ENCODE measurements at places on chromosomes 12 and 14.

- DNase-seq: no peak
These were observed 196.6 kb downstream of the PCNX1 start for GRCh38 chr14:71103662-71104484.

DNA sequence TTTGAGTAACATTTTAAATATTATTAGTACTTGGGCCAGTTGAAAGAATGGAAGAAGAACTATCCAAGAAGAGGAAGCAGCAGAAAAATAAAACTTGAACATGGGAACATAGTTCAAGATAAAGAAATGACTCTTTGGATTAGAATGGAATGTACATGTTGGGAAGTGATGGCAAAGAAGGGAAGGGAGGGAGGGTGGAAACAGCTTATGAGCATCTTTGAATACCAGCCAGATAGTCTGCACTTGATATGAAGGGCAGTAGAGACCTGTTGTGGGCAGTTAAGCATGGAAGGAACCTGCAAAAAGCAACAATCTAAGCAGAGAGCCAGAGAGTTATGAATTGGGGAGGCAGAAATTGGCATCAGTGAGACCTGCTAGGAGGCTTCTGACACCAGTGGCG lies 10.0 kb upstream of the IL22 start:
- DNase-seq: no peak

DNA sequence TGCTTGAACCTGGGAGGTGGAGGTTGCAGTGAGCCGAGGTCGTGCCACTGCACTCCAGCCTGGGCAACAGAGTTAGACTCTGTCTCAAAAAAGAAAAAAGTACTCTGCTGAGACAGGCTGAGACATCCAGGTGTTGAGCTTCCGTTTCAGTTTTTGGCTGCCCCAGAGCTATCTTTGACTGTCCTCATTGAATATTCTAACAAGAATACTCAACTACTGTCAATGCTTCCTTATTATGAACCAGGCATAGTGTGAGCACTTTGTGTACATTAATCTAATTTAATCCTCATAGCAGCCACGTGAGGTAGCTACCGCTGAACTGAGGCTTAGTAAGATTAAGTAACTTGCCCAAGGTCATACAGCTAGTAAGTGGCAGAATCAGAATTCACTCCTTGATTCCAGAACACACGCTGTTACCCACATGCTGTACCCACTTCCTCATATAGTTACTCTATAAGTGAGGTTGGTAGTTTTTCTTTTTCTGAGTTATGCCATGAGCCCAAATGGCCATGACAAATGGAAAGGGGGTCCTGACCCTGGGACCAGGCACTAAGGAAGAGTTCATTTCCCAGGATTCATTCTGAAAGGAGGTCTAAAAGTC lies 11.3 kb downstream of the ALDH1L2 start:
- DNase-seq: no peak

DNA sequence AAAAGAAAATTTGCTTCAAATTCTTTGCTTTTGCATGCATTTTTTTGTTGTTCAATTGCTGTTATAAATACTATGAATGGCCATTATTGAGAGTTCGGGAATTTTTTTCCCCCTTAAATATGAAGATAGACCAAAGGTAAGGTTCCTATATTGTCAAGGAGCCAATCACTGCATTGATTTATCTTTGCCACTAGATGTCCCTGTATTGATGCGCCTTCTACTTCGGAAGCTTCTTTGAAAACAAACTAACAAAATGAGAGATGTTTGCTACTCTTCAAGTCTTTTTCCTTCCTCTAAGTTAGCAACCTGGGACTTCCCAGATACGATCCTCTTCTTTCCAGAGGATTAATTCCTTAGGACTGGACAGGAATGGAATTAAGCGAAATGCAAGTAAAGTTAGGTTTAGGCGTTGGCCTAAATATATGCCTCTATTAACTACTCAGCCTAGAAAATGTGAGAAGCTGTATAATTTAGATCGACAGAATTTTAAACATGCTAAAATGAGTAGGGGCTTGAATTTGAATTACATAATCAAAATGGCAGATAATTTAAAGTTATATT lies 318.1 kb downstream of the AEBP2 start:
- DNase-seq: no peak

GRCh38 chr12:12683725-12684124 lies 12.3 kb downstream of the GPR19 start:
- DNase-seq: no peak

DNA sequence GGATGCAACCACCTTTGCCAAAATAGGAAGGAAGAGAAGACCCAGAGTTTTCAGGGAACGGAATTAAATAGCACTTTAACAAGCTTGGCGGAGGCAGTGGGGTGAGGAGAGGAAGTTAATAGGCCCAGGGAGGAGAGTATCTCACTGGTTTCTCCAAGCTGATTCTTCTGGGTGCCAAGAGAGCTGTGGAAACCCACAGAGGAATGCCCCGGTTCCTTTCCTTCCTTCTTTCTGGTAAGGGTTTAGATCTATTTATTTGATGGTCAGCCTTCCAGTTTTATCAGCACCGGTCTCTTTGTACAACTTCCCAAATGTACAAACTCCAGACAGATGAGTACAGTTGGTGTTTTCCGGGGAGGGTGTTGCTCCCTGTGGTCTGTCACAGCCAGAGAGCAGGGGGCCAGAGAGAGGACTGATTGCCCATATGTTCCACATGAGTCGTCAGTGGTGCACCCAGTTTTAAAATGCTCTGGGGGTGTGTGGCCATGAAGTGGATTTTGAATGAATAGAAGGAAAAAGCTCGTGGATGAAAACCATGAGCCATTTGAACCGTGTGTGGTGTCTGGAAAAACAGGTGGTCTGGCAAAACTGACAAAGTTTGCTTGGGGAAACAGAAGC lies 26.6 kb downstream of the PRKCH start:
- no peak for DNase-seq

DNA sequence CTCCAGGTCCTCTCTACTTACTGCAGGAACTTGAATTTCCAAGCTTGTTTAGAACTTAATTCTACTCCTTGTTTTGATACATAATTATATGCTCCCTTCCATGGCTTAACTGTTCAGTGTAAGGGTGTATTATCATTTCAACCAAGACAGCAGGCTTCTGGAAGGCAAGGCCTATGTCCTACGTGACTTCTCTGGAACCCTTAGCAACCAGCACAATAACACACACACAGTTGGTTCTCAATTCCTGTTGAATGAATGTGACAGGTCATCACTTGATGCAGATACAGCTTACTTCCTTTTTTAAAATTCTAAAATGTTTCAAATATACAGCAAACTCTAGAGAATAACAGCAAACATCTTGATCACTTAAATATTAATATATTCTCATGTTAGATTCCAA lies 77.7 kb upstream of the COCH start:
- DNase-seq: no peak

DNA sequence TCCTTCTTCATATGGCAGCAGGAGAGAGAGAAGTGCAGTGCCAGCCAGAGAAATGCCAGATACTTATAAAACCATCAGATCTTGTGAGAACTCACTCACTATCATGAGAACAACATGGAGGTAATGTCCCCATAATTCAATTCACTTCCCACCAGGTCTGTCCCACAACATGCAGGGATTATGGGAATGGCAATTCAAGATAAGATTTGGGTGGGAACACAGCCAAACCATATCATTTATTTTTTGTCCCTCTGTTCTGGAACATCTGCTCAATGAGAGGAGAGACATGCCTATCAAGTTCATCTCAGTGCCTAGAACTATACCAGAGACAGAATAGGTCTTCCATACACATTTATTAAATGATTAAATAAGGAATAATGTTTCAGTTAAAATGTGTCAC lies 543.5 kb downstream of the NRXN3 start:
- DNase-seq: no peak

DNA sequence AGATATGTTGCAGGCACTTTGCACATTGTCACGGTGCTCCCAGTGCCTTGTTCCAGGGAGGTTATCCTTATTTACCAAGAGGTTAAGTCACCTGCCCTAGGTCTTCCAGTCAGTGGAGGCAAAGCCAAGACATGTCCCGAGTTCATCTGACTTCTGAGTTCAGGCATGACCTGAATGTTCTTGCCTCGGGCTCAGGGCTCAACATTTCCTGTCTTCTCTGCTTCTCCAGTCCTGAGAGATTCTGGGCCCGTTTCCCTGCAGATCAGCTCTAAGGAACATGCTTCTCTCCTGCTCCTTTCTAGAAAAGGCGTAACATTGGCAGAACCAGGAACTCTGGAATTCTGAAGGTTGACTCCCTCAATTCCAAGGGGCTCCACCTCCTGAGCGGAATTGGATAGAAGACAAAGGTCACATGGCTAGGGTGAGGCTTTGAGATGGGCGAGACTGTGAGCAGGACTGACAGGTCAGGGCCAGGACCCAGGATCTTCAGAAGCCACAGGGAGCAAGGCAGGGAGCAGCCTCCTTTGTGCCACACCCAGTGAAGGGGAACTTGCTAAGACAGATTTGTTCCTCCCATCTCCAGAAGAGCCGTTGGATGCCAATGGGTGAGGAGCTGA lies 19.9 kb downstream of the BDKRB2 start:
- no peak for DNase-seq

GRCh38 chr12:49458816-49459215 lies 80.0 kb upstream of the KCNH3 start:
- DNase-seq: no peak

DNA sequence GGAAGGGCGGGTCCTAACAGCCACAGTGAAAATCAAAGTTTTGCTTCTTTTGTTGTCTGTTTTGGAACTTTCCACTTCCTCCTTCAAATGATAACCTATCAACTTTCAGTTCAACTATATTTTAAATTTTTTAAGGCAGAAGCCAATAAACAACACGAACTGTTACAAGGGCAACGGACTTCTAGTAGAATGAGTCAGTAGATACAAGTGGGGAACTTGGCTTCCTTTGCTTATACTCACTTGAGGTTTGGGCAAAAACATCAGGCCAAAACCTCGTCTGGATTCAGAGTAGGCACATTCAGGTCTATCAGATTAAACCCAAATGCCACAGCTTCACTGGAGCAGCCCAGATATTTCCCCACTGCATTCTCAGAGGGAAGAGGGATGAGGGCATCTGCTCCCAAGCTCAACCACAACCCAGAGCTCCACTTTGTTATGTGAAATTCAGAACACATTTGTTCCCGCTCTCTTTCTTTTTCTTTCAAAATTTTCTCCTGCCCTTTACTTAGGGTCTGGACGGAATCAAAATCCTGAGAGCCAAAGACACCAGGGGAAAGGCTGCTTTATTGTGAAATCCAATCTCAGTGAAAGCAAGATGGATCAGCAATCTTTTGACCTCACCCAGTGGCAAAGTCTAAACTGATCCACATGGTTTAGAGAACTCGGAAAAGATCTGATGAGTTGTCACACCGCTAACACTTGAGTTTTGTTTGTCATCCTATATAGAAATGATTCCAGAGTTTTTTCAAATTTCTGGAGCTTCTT lies 152.5 kb upstream of the BTG1 start:
- DNase-seq: peak; percentile 9

DNA sequence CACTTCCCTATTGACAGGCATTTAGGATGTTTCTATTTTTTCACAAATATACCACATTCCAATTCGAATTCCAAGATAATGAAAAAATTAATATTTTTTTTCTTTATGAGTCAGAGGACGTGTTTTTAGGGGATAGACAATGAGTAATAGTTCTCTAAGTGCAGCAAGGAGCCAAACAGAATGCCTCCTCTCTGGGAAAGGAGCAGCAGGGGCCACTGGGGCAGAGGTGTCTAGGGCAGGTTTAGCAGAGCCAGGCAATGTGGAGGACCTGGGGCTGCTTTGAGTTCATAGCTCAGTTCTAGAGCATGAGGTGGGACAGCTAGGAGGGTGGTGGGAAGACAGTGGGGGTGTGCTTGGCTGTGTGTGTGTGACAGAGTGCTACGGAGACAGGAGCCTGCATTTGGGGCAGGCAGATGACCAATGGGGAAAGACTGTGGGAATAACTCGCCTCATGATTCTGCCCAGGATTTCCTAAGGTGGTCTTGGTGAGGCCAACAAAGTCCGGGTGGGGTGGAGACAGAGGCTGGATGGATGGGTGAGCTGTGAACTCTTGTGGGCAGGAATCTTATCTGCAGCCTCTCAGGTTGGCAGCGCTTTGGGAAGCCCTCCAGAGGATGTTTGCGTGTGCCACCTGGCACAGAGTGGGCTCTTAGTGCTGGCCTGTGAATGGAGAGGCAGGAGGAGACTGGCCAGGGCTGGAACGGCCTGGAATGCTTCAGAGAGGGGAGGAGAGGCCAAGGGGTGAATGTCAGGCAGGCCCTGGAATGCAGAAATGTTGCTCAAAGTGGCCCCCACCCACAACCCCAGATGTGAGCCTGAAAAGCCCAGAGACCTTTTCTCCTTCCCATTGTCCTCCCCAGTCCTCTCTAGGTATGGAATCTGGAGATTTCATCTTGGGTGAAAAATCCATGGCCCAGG lies 2.4 kb upstream of the KRT7 start:
- no peak for DNase-seq

GRCh38 chr14:59811815-59812214 lies 58.8 kb downstream of the RTN1 start:
- no peak for DNase-seq

- no peak for DNase-seq
These were observed 188.5 kb upstream of the KRR1 start for GRCh38 chr12:75699728-75700496.

GRCh38 chr14:32588448-32589320 lies 259.6 kb downstream of the AKAP6 start:
- DNase-seq: no peak
